ENCODE measurements at places on chromosomes 5 and 9.

- DNase-seq, result no peak
Observed at GRCh38 chr9:87872079-87872624, 10.5 kb upstream of the SPATA31E1 start.

GRCh38 chr5:149363358-149363757, 5.5 kb downstream of the PCYOX1L start:
- DNase-seq, result no peak

- DNase-seq, result no peak
Observed at GRCh38 chr5:143229896-143230675, 173.4 kb downstream of the NR3C1 start.

- DNase-seq, result no peak
Observed at GRCh38 chr9:109779711-109780452, at the start of gene PALM2AKAP2. TSS of gene PALM2AKAP2 (plus strand) at chr9:109780198. CDS start at chr9:109780489, 291 bp downstream.

- DNase-seq, result no peak
Observed at GRCh38 chr5:165410476-165410875, 1905.1 kb downstream of the MAT2B start.

GRCh38 chr5:43313854-43314457, 744 bp upstream of the HMGCS1 start:
- DNase-seq, result peak; percentile 17

DNA sequence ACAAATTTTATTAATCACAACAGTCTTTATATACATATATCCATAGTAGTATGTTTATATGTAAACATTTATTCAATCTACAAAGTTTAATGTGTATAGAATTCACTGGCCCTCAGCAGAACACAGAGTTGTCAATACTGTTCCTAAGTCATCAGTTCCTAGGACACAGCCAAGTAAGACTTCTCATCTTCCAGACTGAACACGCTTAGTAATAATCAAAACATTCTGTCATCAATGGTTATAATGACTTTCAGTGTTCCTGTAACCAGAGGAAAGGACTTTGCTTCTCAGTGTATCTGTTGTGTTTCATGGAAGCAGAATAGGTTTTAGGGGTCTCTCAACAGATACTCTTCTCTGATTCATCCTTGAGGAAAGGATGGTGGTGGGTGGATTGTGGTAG, 82.2 kb downstream of the SMIM23 start:
- DNase-seq, result no peak

DNA sequence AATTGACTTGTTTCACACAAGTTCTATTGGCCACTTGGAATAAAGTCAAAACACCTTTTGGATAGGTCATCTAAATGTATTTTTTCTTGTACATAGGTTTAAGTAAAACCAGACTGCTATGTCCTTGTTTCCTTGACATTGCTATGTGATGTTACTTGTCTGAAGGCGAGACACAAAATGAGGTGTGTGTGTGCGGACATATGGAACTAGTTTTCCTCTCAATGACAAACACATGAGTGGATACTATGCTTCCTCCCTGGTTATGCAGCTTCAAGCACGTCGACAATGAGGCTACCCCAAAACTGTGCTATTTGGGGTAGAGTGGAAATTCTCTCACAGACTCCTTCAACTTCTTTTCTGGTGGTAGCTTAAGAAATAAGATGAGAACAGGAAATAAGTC, 276.8 kb downstream of the GAS1 start:
- no peak for DNase-seq

- DNase-seq, result no peak
Observed at GRCh38 chr9:5516453-5517220, 6.3 kb downstream of the PDCD1LG2 start.

- DNase-seq, result peak; percentile 39
Observed at GRCh38 chr9:37938121-37938891, 34.4 kb upstream of the SLC25A51 start.

DNA sequence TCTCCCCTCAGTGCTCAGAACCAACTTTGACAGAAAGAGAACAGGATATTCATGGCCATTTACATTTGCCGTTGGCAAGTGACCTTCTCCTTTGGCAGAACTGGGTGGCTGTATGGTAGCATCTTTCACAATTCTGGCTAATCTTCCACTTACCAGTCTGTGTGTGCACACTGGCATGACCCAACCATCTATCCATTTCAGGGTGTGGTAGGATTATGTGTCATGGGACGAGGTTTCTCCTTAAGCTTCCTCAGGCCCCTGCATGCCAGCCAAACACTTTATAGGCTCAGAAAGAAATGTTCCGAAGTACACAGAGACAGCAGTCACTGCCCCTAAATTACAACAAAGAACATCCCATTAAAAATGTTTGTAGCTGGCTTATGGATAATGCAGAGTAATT, 497.1 kb downstream of the NFIB start:
- no peak for DNase-seq

DNA sequence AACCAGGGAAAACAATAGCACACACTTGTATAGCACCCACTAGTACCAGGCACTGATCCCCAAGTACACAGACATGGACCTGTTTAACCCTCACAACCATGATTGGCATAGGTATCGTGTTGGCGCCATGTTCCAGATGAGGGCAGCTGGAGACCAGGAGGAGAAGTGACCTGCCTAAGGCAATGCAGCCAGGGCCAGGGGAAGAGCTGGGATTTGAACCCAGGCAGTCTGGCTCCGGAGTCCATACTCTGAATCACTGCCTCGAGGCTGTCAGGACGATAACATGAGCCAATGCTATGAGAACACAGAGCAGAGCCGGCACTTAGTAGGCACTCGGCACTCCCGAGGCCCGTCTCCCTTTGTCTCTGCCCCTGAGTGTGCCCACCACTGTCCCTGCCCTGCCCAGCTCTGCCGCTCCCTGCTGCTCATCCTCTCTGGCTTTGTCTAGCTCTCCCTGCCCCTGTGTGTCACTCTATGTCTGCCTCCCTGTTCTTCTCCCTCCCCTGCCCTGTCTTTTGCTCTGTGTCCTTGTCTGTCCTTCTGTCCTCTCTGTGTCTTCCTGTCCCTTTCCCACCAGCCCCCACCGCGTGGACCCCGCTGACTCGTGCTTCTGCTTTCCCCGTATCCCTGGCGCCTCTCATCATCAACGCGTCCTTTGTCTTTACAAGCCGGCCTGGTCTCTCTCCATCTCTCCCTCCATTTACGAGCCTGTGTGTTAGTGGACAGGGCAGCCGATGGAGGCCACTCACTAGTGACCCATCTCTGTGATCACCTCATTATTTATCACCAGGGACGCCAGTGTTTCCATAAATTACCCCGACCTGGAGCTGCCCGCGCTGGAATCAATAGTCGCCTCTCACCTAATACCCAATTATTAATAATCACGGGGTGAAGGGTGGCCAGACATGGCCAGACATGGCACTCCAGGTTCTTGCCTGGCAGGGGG, 99.4 kb upstream of the MVB12B start:
- DNase-seq, result no peak

- no peak for DNase-seq
Observed at GRCh38 chr5:110823571-110823970, 84.8 kb downstream of the SLC25A46 start.

DNA sequence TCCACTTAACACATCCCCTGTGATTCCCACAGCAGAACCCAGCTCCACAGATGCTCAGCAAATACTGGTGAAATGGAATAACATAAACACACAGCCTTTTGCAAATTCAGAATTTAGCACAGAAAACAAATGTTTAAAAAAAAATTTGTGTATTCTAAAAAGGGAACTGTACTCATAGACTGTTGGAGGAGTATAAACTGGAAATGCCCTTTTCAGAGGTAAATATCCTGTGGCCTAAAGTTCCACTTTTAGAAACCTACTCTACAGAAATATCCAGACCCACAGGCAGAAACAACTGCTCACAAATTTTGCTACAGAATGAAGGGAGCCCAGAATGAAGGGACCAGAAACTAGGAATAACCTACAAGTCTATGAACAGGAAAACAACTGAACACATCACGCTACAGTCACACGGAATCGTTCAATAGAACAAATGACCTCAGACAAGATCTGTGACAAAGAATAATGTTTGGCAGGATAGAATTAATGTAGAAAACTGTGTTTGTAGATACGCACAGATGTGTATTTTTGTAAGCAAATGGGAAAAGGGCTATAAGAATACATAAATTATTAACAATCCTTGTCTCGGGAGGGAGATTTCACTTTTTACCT, 78.5 kb downstream of the SHB start:
- no peak for DNase-seq

DNA sequence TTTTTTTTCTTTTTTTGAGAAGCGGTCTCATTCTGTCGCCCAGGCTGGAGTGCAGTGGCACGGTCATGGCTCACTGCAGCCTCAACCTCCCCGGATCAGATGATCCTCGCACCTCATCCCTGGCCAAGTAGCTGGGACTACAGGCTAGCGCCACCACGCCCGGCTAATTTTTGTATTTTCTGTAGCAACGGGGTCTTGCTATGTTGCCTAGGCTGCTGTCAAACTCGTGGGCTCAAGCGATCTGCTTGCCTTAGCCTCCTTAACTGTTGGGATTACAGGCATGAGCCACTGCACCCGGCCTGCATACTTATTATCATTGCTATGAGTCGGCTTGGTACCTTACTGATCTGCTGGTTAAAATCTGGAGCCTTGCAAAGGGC, 790 bp upstream of the IARS1 start:
- no peak for DNase-seq

DNA sequence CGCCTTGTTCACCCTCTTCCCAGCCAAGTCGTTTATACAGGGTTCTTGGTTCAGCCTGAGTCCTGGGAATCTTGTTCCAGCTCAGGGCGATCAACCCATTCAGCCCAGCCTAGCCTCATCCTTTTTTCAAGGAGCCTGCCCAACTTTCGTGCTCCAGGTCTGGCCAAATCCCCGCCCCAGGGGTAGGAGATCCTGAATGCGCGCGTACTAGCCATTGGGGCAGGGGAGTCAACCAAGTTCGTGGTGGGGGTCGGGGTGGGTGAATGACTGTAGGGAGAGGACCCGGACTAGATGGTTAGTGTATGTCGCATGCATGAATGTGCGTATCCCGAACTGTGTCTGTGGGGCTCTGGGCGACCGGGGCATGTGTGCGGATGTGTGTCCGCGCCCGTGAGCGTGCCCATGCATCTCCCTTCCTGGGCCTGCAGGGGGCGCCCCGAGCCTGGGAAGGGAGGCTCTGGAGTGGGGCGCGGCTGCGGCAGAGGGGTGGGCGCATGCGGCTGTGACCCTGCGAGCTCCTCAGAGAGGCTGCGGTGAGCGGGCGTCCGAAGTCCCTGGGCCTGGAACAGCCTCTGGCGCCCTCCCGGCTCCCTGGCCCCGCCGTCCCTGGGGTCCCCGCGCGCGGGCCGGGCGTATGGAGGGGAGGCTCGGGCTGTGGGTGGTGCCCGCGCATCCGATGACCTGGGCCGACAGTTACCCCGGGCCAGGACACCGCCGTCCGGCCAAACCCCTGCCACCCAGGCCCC, 8.7 kb downstream of the CCL21 start:
- no peak for DNase-seq

GRCh38 chr9:119588874-119589744, 219.9 kb upstream of the BRINP1 start:
- peak; percentile 22 for DNase-seq

DNA sequence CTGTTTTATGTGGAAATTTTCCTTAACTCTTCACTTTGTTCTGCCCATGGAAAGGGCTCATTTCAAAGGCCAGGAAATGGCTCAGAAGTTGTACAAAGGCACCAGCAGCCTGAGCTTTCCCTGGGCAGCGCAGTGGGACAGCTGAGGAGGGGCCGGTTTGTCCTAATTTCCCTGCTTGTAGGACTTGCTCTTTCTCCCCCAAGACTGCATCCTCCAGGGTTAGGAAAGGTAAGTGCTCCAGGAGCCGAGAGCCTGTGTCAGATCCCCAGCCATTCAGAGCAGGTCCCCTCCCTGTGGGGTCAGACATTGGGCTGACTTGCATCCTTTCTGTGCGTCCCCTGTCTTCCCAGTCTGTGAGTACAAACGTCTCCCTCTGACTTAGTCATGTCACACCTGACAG, 43.5 kb downstream of the AGXT2 start:
- no peak for DNase-seq

GRCh38 chr5:113194125-113194524, 217.5 kb downstream of the DCP2 start:
- DNase-seq, result no peak

GRCh38 chr9:90593646-90594045, 49.0 kb downstream of the DIRAS2 start:
- no peak for DNase-seq

- no peak for DNase-seq
Observed at GRCh38 chr9:2833096-2833495, 10.8 kb downstream of the PUM3 start.

- no peak for DNase-seq
Observed at GRCh38 chr5:16625096-16625495, 8.3 kb upstream of the RETREG1 start.

DNA sequence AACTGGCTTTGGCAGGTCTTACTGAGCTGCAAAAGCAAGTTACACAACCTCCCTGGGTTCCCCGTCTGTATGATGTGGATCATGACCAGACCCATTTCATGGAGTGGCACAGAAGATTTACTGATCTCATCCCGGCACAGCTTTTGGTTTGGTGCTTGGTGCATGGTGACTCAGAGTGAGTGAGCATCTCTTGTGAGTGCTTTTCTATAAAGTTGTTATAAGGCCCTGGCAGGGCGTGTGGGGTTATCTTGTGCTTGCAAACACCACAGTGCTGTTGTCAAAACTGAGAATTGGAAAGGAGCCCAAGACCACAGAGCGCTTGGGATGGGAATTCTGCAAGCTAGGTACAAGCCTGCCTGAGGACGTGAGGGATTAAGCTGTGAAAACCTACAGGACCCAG, 425.2 kb downstream of the GADD45G start:
- no peak for DNase-seq

DNA sequence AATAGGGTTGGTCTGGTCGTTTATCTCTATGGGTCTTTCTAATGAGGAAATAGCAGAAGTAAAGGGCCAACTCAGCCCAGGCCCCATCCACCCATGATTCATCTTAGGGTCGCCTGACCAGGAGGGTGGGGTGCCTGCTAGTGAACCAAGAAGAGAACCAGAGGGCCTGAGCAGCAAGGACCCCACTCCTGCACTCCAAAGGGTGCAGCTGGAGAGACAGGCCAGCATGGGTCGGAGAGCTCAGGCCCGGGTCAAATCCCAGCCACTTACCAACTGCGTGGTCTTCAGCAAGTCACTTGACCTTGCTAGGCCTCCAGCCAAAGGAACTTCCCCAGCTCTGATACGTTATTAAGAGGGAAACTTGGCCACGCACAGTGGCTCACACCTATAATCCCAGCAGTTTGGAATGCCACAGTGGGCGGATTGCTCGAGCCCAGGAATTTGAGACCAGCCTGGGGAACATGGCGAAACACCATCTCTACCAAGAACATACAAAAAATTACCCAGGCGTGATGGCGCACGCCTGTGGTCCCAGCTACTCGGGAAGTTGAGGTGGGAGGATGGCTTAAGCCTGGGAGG, 4.3 kb downstream of the BBLN start:
- no peak for DNase-seq
